ENCODE measurements at places on chromosomes 5 and 9.

DNA sequence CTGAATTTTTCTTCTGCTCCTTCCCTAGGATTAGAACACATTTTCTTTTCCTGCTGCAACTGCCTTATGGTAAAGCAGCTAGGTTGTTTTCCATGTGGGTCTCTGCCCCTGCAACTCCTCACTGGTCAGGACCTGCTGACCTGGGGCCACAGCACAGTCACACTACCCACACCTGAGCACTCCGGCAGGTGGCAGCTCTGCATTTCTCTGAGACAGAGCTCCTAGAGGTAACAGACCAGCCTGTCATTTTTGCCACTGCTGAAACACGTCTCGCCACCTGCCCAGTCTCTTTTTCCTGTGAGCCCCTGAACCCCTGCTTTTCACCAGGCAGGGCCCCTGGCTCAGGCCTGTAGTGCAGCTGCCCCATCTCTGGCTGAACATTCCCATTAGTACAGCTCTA lies 609.6 kb downstream of the HINT1 start:
- DNase-seq = no peak

GRCh38 chr9:7324152-7324598 lies 475.4 kb downstream of the DMAC1 start:
- DNase-seq = no peak

- DNase-seq = no peak
Measured at GRCh38 chr5:159202151-159202550, 7.2 kb downstream of the RNF145 start.

DNA sequence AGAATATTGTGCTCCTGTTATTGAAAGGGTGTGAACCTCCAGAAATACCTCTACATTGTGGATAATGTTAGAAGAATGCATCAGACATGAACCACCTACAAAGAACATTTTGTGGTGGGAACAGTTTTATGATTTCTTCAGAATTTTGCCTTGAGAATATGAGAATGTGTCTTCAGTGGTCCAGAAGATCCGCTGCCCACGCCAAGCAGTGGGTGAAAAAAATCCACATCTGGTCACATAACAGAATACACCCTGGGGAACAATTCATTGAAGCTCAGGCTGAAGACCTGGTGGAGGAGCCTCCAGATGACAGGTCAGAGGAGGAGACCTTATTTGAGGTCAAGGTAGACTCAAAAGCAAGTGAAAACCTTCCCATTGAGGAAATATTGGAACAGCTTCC lies 69.1 kb downstream of the DEPDC1B start:
- no peak for DNase-seq

GRCh38 chr5:64742821-64743220 lies 25.7 kb downstream of the SREK1IP1 start:
- DNase-seq = no peak

DNA sequence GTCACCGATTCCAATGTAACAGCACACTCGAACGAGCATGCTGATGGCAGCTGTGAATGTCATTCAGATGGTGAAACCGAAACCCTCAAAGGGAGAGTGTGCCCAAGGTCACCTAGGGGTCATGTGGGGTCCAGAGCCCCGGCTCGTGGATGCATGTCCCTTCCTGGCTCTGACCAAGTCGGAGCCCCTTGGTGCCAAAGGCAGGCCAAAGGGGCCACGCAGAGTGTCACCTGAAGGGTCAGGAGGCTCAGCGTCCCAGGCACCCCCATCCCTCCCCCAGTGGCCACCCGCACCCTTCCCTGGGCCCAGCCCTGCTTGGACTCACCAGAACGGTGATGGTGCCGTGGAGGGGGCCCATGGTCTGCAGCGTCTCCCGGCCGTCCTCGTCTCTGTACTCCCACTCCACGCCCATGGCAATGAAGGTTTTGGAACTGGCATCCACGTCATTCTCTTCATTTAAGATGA lies 69.5 kb downstream of the ZNF354C start:
- no peak for DNase-seq

DNA sequence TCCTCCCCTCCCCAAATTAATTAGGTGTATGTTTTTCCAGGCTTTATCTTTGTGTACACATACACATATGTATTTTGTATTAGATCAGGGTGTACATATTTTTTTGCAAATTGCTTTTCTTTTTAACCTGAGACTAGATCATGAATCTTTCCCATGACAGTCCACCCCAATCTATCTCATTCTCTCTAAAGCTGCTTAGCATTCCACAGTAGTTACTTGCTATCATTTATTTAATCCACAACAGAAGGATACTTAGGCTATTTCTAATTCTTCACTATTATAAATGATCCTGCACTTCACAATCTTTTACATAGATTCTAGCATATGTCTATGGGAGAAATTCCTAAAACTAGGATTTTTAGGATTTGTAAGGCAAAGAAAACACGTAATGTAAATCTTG lies 43.9 kb downstream of the SH3RF2 start:
- DNase-seq = no peak

DNA sequence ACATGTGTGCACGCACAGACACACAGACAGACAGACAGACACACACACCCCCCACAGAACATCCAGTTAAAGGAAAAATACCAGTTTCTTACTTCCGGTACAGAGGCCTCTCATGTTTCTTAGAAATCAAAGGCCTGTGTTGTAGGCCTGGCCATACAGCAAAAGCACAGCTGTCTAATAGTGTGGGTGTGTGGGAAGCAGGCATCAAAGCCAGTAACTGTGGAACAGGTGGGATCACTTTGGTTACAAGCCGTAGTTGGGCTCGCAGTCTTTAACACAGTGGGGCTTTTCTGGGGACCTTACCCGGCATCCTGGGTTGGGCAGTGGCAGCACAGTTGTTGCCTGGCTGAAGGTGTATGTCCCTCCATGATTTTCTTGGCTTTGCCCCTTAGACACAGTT lies 55.2 kb downstream of the FBXL7 start:
- DNase-seq = no peak

GRCh38 chr5:53900677-53901076 lies 340.2 kb downstream of the NDUFS4 start:
- DNase-seq = no peak

DNA sequence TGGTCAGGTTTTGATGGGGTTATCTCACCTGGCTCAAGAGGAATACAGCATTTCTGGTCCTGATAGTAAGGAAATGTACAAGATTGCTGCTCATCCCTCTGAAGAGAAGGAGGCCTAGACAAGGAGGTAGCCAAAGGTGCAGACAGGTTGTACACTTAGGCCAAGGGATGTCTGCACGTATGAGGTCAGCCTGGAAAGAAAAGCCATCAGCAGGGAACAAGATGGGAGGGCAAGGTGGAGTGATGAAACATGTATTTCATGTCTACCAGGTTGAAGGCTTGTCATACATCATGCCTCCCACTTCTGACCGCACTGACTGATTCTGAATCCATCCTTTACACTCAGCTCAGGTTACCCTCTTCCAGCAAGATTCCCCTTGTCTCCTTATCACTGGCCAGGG lies 296.8 kb upstream of the VLDLR start:
- no peak for DNase-seq

- no peak for DNase-seq
Measured at GRCh38 chr9:71895117-71895516, 15.9 kb downstream of the ABHD17B start.

- DNase-seq = no peak
Measured at GRCh38 chr9:107624234-107624948, 134.8 kb upstream of the KLF4 start.

DNA sequence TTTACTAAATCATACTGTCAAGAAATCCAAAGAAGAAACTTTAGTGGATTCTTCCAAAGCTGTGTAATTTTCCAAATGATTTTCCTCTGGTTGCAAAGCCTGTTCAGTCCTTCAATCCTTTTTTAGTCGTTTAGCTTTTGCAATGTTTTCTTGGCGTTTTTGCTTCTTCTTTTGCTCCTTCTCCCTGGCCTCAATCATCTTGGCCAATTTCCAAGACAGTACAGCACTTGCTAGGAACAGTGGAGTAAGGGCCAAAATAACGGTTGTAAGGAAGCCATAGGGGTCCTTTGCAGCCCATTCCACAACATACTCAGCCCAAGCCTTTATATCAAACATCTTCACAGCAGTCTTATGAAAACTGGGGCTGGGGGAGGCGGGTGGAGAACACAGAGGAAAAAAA lies 2.4 kb downstream of the SMIM15 start:
- no peak for DNase-seq

- DNase-seq = no peak
Measured at GRCh38 chr5:126043688-126044087, 379.5 kb upstream of the GRAMD2B start.

DNA sequence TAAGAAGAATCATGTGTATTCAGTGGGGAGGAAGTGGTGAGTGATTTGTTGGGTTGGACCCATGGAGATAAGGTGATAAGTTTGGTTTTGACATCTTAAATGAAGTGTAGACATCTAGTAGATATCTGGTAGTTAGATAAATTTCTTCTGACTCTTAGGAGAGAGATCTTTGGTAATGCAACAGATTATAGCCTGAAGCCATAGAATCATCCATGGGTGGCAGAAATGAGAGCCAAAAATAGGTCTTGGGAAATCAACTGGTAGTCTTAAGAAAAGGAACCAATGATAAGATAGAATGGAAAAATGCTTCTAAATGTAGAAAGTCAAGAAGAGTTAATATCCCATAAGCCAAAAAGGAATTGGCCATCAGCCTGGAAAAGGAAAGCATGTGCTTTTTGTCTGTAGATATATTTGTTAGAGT lies 532.7 kb upstream of the GRAMD2B start:
- DNase-seq = no peak

DNA sequence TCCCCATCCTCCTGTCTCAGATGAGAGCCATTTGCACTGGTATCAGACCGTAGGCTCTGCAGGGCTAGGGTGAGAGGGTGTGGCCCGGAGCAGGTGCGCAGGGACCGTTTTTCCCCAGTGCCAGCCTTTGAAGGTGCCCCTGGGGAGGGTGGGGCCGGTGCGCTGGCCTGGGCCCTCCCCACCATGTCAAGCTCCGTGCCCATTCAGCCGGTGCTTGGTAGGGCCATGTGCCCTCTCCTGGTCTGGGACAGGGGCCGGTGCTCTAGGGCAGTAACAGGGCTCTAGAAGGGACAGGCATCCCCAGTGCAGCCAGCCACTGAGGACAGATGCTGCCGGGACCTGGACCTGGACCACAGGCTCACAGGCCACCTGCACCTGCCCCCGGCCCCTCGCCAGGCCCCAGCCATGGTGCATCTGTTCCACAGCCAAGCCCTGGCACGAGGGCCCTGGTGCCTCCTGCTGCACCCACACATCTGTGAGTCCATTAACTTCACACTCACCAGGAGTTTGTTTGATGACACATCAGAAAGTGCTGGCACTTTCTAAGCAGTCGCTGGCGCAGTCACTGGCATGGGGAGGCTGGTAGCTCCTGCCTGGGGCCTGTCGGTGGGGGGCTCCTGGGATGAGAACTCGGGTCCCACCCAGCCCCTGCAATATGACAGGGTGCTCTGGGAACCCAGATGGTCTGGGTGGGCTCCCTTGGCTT lies 5.0 kb upstream of the QRFP start:
- no peak for DNase-seq

- no peak for DNase-seq
Measured at GRCh38 chr9:85909390-85909789, 31.6 kb upstream of the NAA35 start.

- DNase-seq = no peak
Measured at GRCh38 chr5:3034449-3034848, 283.0 kb upstream of the IRX2 start.

DNA sequence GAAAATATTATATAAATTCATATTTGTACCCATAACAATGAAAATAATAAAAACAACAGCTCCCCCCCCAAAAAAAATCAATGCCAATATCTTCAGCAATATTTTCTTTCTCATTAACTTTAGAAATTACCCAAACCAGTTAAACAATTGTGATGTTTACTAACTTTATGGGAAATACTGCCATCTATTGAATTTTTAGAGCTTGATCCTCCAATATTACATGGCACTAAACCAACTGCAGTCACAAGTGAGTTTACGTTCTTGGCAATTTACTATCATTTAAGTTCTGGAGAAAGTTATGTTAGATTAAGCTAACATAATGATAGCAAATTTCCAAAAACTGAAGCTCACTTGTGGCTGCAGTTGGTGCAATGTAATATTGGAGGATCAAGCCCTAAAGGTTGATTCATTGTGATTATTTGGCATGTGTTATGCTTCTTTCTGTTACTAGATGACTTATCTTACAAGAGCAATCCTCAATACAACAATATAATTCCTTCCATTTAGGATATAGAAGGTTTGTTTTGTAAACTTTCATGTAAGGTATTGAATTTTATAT lies 379.5 kb downstream of the CDH18 start:
- DNase-seq = no peak

GRCh38 chr9:92266486-92266885 lies 27.0 kb downstream of the IARS1 start:
- no peak for DNase-seq

GRCh38 chr9:132439153-132439552 lies 29.1 kb downstream of the CFAP77 start:
- DNase-seq = no peak

DNA sequence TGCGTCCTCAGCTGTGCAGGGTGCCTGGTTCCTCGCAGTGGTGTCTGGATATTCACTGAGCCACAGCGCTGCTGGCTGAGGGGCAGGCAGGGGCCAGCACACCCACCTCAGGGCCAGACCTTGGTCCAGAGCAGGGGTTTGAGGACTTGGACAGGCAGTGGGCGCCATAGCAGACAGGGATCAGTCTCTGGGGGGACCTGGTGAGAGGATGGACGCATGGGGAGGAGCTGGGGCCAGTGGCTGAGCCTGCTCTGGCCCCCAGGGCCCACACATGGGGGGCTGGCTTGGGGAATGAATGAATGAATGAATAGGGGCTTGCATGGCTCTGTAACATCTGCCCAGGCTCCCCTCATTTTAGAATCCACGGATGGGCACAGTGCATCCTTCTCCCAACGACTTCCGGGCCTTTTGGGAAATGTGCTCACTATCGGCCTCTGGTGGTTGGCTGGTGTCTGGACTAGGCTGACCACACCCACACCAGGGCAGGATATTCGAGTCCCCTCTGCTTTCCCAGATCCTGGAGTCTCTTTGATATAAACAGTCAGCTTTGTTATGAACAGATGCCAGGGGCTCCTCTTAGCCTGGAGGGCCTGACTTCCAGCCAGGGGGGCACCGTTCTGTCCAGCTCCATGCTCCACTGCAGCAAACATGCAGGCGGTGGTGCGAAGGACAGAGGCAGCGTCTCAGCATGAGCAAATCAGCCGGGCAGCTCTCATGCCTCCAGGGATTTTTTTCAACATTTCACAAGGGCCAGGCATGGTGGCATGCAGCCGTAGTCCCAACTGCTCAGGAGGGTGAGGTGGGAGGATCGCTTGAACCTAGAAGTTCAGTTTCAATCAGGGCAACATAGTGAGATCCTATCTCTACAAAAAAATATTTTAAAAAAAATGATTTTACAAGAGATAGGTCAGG lies 62.6 kb downstream of the NEK6 start:
- DNase-seq = peak; percentile 81

GRCh38 chr5:73682176-73682575 lies 56.2 kb downstream of the ARHGEF28 start:
- no peak for DNase-seq

Data from neural crest cell (in vitro differentiated cells).